ENCODE measurements at places on chromosomes 5 and 9.
A peak's percentile ranks its signal among the peaks of the same experiment; 100 is the strongest.

DNA sequence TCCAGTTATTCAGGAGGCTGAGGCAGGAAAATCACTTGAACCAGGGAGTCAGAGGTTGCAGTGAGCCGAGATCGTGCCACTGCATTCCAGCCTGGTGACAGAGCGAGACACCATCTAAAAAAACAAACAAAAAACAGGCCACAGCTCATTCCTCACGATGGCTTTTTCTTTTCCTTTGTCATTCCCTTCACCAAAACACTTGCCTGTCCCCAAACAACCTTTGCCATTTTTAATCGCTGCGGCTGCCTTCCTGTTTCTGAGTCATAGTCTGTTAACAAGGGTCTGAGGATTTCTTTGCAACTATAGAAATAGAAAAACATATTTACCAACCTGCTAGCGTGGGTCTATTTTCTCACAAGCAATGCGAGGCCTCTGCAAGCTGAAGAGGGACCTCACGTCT, 123.0 kb upstream of the FSTL4 start:
- DNase-seq, result no peak

- DNase-seq, result no peak
Observed at GRCh38 chr5:72598401-72599064, 91.3 kb upstream of the ZNF366 start.

- DNase-seq, result no peak
Observed at GRCh38 chr5:102271759-102272158, 24.3 kb downstream of the SLCO4C1 start.

GRCh38 chr5:154086641-154087040, 47.9 kb downstream of the MFAP3 start:
- no peak for DNase-seq

- no peak for DNase-seq
Observed at GRCh38 chr5:453725-454481, 10.9 kb downstream of the EXOC3 start.

DNA sequence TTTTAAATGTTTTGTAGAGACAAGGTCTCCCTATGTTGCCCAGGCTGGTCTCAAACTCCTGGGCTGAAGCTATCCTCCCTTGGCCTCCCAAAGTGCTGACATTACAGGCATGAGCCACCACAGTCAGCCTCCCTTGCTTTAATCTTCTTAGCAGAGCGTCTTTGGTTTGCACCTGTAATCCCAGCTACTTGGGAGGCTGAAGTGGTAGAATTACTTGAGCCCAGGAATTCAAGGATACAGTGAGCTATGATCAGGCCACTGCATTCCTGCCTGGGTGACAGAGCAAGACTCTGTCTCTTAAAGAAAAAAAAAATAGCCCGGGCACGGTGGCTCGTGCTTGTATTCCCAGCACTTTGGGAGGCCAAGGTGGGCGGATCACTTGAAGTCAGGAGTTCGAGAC, 27.8 kb downstream of the UBE2D2 start:
- no peak for DNase-seq

DNA sequence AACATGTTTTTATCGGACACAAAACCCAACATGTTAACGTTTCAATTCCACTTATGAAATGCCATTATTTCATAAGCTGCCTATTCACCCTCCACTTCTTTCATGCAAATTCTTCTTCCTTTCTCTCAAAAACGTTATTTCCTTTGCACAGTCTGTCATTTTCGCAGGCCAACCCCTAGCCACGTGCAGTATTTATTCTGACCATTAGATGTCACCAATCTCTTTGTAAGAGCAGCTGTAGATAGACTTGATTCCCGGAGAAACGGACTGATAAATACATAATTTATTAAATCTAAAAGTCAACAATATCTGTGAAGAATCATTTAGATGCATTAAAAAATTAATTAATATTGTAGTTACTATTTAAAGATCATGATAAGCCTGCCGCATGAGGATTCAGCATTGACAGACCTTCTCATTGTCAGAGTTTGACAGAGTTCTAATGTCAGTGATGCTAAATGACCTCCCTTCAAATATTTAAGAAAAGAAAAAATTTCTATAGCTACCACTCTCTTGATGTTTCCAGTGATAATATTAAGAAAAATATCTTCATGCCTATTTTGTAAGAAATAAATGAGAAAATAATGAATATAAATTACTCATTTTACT, 933.6 kb downstream of the CDH12 start:
- peak; percentile 14 for DNase-seq

DNA sequence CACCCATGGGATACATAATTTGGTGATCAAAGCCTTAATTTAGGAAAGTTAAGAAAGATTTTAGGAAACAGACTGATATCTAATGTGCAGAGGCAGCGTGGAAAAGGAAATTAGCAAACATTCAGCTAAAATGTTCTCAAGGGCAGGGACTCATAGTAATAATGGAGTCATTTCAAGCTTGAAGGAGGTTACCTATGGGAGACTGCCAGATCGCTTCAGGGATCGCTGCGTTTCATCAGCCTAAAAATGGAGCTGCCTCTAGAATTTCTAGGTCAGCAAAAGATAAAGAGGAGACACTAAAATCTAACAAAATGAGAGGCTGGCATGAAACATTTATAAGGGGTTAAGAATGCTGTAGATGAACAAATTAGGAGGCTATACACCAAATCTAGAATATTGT, 115.5 kb downstream of the APBA1 start:
- DNase-seq, result no peak

All from SW 1271 (cell line).